Activated CD8-positive, alpha-beta memory T cell treated with anti-CD3 and anti-CD28 coated beads, Interleukin-2, amount 50 U/mL, for 4 hours (primary cell): ENCODE measurements at places on chromosomes 16 and 17.

DNA sequence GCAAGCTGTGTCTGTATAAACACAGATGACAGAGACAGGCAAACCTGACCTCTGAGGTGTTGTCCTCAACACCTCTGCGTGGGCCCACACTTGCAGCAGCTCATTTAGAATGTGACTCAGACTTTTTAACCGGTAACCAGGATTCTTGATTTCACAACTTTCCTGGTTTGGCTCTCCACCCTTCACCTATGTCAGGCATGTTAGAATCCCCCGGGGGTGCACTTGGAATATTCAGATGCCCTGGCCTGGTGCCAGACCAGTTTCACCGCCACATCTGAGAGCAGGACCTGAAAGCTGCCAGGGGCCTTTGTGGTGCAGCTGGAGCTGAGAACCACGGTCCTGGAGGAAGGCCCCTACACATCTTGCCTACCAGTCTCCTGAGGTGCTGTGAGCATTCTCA, 4.8 kb downstream of the DHODH start:
- DNase-seq = no peak

- peak; percentile 36 for DNase-seq
Observed at GRCh38 chr17:8016632-8017424, 14.4 kb downstream of the GUCY2D start.

- DNase-seq = no peak
Observed at GRCh38 chr17:59783221-59784047, 76.0 kb downstream of the VMP1 start.

DNA sequence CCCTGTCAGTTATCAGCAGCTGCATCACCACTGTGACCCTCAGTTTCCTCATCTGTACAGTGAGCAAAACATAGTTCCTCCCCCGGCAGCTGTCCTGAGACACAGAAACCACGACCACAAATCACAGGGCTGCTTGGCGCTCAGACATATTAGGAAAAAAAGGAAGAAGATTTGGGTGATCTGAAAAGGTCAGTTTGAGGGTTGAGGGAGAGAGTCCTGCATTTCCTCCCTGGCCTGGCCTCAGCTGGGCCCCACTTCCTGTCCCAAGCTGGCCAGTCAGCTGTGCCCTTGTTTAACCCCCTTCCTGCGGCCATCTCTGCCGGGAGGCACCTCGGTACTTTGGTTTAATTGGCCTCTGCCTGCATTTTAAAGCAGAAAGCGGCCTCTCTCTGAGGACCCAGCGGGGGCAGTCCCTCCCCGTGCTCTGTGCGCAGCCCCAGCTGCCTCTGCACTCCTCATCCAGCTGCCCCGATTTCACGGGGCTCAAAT, 24.0 kb upstream of the CIBAR2 start:
- DNase-seq = no peak

DNA sequence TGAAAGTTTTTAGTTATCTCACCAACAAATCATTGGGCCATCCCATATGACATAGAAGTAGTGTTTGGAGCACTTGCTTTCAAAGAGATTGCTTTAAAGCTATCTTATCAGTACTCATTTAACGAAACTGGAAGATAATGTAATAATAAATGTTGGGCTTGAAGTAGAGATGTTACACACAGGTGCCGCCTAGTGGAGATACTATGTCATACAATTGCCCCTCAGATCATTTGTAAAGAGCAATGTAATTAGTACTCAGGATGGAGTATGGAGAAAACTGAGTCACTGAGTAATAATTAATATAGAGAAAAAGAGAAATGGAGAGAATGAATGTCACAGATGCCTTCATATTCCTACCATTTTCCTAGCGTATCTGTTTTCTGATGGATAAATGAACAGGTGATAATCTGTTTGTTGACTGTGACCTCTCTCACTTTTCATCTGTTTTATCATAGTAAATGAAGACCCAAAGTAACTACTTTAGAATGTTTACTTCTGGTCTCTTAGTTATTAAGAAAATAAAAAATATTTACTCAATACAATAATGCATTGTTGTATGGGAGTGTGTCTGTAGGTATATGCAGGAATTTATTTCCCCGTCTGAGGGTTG, 80.4 kb downstream of the EFCAB5 start:
- peak; percentile 26 for DNase-seq

DNA sequence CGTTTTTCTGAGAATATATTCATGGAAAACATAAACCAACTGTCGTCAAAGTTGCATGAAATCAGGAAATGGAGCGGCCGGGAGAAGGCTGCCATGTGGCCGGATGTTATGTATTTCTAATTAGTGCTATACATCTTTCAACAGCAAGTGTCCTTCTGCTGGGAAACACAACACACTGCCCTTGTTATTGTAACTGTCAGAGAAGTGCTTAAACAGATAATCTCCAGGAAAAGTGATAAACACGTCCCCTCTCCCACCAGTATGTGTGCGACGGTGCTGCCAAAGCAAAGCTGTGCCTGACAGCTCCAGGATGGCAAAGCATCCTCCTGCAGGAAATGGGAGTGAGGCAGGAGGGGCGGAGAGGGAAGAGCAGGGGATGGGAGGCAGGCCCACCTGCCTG, 111.8 kb downstream of the SMG6 start:
- DNase-seq = no peak

DNA sequence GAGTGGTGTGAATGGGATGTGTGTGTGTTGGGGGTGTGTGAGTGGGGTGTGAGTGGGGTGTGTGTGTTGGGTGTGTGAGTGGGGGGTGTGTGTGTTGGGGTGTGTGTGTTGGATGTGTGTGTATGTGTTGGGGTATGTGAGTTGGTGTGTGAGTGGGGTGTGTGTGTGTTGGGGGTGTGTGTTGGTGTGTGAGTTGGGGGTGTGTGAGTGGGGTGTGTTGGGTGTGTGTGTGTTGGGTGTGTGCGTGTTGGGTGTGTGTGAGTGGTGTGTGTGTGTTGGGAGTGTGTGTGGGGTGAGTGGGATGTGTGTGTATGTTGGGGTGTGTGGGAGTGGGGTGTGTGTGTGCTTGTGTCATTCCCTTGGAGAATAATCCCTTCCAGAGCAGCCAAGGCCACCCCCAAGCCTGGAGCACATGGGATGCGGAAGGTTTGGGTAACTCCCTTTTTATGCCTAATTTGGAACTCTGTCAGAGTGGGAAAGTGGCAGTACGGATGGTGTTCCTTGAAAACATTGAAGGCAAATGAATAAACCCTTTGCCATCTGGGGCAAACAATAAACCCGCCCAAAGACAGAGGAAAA, 14.3 kb downstream of the RNF213 start:
- no peak for DNase-seq

GRCh38 chr16:89422905-89423630, 67.3 kb downstream of the ANKRD11 start:
- DNase-seq = peak; percentile 70

DNA sequence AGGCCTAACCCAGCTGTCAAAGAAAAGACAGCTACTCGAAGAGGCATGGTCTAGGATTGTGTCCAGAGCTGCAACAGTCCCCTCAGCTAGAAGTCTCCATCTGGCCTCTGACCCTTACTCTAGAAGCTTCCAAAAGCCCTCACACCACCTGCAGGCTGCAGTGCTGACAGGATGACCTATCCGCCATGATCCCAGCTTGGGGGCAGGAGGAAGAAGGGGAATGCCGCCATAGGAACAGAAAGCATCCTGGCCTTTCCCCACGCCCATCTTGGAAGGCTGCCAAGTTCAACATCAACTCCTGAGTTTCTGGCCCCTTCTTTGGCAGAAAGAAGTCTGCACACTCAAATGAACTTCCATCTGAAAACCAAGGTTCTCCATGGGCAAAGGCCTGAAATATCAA, 3.1 kb upstream of the KRT36 start:
- DNase-seq = no peak
